ENCODE measurements at places on chromosomes 16 and 17. TPM values are rescaled to one million over a fixed set of nuclear protein-coding genes. Genes with fewer than 3 reads are reported as not detected.

ACE gene
- 20.3 TPM for total RNA-seq

SLC5A2 gene
- total RNA-seq, result 1.0 TPM

TBC1D3I gene
- not detected for total RNA-seq

GP2 gene
- not detected for total RNA-seq

TNFRSF13B gene
- total RNA-seq, result not detected

KIF19 gene
- total RNA-seq, result 18.6 TPM

TMEM98 gene
- 230 TPM for total RNA-seq

NLGN2 gene
- total RNA-seq, result 36.2 TPM

HBQ1 gene
- 4.1 TPM for total RNA-seq

SPATA22 gene
- total RNA-seq, result 1.8 TPM

KRTAP1-1 gene
- not detected for total RNA-seq
